ENCODE measurements at places on chromosomes 11 and 22.

- no peak for DNase-seq
Observed at GRCh38 chr11:79206951-79207350, 233.9 kb downstream of the TENM4 start.

DNA sequence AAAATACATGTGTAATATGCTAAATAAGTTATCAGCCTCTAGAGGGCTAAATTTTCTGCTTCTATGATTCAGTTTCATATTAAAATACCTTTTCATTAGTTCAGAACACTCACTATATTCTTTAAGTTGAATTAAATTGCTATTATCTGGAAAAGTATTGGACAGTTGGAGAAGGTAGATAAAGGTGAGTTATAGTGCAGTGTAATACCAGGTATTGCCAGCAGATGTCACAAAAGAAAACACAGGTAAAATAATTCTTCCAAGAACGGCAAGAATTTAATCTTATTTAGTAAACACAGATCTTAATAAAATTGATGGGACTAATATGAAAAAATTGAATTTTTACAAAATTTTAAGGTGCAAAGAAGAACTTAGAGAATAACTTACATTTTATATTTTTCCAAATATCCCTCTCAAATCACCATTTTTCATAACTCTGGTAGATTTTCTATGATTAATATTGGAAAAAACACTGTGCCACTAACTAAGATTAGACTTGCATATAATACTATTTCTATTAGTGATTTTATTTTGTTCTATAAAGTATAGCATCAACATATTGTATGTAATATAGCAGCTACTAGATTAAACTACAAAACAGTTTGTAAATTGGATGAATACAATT is 1.7 kb upstream of the LRRC4C start:
- no peak for DNase-seq

DNA sequence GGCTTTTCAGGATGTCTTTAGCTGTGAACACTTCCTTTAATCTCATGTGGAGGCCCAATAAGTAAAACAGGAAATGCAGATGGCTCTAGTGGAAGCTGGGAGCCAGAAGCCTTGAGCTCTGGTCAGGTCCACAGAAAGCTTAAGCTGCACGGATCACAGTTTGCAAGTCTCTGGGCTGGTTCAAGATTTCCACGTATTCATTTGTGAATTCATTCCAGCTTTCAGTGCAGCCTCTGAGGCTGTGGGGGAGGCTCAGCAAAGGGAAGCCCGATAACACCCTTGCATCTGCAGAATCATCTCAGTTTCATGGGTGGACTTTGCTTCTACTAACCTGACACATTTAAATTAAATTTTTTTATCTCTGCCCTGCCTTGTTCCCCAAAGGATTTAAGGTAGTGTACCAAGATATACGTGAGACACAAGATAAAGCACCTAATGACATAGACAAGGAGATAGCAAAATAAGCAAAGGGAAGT is 65.6 kb downstream of the ISX start:
- DNase-seq: no peak

DNA sequence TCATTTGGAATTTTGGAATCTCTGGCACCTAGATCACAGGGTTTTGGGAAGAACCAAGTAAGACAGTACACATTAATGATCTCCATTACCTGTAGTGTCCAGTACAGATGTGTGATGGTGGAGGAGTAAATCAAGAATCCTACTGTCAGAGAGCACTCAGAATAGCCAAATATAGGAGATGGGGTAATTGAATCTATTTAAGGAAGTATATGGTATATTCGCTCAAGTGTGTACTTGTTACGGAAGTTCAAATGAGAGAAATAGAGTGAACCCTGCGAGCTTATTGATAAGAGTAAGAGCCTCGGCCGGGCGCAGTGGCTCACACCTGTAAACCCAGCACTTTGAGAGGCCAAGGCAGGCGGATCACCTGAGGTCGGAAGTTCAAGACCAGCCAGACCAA is 2.2 kb downstream of the SPCS2 start:
- no peak for DNase-seq

- no peak for DNase-seq
Observed at GRCh38 chr22:32333141-32333768, 24.4 kb upstream of the RFPL3 start.
